ENCODE measurements at places on chromosomes 3 and 15. TPM values are rescaled to one million over a fixed set of nuclear protein-coding genes. Genes with fewer than 3 reads are reported as not detected.

FOXB1 gene
- not detected for total RNA-seq

STAB1 gene
- total RNA-seq = 0.16 TPM

KCNH8 gene
- not detected for total RNA-seq

ACTL6A gene
- 29.6 TPM for total RNA-seq

IL5RA gene
- total RNA-seq = not detected
